SW 1271 (cell line): ENCODE measurements at places on chromosomes 11 and 22.

DNA sequence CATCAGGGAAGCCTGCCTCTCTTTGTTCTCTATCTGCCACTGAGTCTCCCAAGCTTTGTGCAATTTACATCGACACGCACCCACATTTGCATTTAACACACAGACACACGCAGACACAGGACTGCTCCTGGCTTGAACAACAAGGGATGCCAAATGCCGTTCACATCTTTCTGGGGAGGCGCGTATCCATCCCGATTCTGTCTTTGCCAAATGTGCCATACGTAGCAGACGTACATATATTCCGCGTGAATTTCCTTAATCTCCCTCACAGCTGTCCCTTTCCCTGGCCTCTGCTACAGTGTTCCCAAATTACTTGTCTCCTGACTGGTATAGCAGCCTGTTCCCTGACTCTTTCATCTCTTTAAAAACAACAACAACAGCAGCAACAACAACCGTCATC, 409.5 kb downstream of the MIAT start:
- DNase-seq, result no peak

DNA sequence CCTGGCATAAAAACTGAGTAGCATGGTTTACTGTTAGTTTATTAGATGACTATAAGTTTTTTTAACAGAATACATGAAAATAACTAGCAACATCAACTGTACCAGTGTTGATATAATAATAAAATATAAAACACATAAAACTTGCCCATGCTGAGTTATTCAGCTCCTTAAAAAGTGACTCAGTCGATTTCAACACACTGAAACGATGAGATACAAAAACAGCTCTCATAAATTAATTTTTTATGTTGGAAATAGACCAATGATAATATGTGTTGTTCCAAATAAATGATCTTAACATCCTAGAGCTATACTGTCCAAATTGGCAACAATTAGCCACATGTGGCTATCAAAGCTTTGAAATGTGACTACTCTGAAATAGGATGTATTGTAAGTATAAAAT, 15.9 kb downstream of the PDGFD start:
- no peak for DNase-seq

- no peak for DNase-seq
Observed at GRCh38 chr11:36051235-36052144, 107.6 kb downstream of the LDLRAD3 start.

GRCh38 chr22:23626286-23626975, 5.7 kb downstream of the DRICH1 start:
- no peak for DNase-seq

DNA sequence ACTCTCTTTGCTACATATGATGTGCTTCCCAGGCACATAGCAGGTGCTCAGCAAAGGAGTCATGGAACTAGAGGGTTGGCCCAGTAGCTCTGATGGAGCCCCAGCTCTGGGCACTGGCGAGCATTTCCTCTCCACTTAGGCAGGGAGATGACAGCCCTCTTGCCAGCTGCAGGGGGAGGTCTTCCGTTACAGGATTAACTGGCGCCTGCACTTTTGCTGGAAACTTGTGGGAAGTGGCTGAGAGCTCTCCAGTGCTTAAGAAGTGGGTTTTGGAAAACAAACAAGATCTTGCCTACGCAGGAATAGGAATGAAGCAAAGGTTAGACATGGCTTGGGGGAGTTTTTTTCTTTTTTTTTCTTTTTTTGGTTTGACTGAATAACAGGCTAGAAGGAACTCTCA, 75.5 kb downstream of the MICAL2 start:
- no peak for DNase-seq

GRCh38 chr22:33780531-33781136, 139.6 kb downstream of the LARGE1 start:
- DNase-seq, result no peak

GRCh38 chr11:84358034-84358433, 1071.9 kb upstream of the CCDC90B start:
- DNase-seq, result no peak

- no peak for DNase-seq
Observed at GRCh38 chr11:44988111-44988510, 37.4 kb upstream of the TP53I11 start.

DNA sequence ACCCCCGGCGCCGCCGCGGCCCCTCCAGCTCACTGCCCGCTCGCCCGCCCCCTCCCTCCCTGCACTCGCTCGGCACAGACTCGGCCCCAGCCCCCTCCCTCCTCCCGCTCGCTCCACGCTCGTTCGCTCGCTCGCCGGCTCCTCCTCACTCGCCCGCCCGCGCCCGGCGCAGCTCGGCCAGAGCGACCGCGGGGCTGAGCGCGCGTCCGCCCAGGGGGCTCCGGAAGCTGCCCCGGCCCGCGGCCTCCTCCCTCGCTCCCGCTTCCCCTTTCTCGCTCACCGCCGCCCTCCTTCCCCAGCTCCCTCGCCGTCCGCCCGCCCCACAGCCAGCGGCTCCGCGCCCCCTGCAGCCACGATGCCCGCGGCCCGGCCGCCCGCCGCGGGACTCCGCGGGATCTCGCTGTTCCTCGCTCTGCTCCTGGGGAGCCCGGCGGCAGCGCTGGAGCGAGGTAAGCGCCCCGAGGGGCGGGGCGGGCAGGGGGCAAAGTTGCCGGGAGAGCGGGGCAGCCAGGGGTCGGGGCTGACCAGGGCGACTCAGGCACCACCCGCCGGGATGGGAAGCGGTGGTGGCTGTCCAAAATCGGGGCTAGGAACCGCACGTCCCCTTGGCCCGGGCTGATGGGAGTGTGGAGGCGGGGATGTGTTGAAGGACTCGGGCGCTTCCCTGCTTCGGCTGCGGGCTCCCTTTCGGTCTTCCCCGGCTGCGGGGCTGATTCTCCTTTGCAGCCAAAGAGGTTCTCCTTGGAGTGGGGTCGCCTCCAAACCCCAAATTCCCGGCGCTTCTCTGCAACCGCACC, at the start of gene SEZ6L:
SEZ6L (plus strand) TSS at position 148 of the 797 bp plus-strand sequence; CDS start at position 356, 208 bp downstream.
- DNase-seq, result no peak

GRCh38 chr11:115892016-115892415, 387.8 kb upstream of the CADM1 start:
- DNase-seq, result no peak

DNA sequence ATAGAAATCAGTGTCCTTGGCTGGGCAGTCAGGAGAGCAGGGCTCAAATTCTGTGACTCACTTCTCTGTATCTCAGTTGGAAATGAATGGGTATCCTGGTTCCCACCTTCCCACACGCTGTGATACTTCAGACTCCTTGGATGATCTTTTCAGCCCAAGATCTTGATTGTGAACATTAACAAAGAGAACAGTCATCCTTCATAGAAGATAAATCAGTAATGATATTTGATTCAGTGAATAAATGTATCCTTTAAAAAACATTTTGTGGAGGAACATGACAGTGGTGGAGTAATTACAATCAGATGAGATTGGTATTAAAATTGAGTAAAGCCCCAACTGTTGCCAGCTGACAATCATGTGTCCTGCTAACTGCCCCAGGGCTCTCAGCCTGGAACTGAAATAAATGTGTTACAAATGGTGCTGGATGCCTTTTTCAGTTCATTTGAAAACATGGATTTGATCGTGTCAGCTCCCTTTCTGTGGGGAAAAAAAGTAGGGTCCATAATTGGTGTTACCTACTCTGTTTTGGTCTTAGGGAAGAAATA, 72.9 kb upstream of the OR5AN1 start:
- no peak for DNase-seq

DNA sequence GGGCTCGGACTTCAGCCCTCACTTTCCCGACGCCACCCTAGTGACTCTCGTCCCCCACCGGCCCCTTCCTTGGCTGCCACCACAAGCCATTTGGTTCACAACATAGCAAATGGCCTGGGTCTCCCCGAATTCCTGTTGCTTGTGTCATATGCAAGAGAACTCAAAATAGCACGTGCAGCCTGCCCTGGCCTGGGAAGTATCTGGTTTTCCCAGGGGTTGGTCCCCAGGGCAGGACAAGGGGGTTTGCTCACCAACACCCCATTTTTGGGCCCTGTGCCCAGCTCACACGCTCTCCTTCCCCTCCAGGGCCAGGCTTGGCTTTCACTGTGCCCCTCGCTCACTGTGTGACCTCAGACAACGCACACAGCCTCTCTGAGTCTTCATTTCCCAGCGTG, 12.8 kb upstream of the TPCN2 start:
- no peak for DNase-seq

DNA sequence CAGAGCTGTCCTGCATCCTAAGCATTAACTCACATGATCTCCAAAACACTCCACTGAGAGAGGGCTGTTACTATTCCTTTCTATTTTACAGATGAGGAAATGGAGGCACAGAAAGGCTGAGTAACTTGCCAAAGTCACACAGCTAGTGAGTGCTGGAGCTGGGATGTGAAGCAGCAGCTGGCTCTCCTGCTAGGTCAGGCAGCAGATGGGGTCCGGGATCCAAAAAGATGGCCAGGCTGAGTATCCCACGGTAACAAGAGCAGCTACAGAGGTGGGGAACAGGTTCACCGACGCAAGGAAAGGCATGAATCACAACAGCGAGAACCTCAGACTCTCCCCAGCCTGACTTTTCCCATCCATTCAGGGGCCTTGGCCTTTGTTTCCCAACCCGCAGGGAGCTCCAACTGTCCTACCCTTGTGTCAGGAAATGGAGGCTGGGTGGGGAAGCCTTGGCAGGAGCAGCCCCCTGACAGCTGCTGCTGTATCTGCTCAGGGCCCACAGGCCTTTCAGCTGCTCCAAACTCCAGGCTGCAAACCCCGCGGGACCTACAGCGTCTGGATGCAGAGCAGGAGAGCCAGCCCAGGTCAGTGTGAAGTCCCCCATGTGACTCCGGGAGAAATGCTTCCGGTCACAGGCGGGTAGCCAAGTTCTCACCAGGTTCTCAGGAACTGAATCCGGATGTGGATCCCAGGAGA, 29.5 kb downstream of the DKK3 start:
- DNase-seq, result peak; percentile 44

DNA sequence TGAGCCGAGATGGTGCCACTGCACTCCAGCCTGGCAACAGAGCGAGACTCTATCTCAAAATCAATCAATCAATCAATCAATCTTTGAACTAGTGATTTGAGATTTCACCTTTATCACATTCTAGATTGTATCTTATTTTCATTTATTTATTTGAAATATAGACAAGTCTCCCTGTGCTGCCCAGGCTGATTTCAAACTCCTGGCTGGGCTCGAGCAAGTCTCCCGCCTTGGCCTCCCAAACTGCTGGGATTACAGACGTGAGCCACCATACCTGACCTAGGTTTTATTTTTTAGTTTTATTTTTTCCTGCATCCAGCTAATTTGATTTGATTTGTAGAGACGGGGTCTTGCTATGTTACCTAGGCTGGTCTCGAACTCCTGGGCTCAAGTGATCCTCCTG, 17.1 kb downstream of the F2 start:
- no peak for DNase-seq

DNA sequence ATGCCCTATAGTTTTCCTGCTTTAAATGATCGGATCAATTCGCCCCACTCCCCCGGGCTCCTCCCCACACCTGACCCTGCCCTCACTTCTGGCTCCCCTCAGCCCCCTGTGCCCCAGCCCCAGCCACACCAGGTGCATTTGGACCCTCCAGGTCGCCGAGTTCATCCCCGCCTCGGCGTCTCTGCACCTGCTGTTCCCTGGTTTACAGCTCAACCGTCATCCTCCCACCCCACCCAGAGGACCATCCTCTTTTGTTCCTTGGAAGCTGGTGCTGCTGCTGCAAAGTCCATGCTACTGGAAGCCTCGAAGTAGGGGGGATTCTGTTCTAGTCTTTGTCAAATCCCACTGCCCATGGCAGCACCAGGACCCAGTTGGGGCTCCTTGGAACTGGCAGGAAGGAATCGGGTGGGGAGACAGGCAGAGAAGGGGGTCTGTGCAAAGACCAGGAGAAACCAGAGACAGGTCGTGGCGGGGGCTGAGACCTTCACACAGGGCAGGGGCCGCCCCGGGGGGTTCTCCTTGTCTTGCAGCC, 4.5 kb upstream of the MUC5B start:
- no peak for DNase-seq

GRCh38 chr11:79296141-79296540, 144.7 kb downstream of the TENM4 start:
- no peak for DNase-seq

GRCh38 chr11:48074425-48075181, 94.2 kb downstream of the PTPRJ start:
- no peak for DNase-seq

DNA sequence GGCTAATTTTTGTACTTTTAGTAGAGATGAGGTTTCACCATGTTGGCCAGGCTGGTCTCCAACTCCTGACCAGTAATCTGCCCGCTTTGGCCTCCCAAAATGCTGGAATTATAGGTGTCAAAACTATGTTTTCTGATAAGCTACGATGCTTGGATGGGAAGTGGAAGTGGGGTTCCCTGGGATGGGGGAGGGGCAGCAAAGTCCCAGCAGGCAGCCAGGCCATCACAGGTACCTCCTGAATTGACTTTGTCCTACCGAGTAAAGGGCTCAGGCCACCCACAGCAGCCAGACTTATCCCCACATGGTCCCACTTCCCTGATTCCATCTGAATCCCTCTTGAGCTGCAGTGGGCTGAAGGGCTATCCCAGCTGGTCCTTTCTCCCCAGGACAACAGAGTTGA, 6.9 kb downstream of the FTH1 start:
- DNase-seq, result no peak

- DNase-seq, result no peak
Observed at GRCh38 chr11:120704256-120704750, 192.8 kb downstream of the GRIK4 start.

DNA sequence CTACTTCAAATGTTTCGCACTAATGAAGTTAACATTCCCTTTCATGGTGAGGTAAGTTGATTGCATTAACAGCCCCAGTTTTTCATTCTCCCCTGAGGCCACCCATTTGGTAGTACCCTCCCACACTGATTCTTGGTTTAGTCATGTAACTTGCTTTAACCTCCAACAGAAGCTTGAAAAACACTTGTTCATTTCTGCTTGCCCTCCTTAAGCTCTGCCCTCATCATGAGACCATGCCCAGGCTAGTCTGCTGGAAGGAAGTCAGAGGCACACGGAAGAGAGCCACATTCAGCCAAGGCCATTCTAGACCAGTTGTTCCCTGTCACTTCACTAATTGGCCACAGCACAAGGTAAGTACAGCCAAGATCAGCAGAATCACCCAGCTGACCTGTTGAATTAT, 50.7 kb upstream of the CD44 start:
- no peak for DNase-seq

DNA sequence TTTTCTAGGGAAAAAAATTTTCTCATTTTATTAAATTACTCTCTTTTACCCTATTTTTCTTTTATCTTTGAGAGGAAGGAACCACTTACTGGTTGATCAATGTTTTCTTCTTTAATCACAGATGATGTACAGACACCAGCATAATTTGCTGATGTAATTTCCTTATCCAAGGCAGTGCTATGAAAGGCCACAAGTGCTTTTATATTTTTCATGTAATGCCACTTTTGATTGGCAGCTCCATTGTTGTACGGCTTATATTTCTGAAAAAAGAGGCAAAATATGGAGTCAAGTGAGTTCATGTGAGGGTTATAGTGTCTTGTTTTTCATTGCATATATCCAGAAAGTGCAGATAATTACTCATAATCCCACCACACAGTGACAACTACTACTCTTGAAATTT, 322.7 kb upstream of the MPPED2 start:
- DNase-seq, result no peak

DNA sequence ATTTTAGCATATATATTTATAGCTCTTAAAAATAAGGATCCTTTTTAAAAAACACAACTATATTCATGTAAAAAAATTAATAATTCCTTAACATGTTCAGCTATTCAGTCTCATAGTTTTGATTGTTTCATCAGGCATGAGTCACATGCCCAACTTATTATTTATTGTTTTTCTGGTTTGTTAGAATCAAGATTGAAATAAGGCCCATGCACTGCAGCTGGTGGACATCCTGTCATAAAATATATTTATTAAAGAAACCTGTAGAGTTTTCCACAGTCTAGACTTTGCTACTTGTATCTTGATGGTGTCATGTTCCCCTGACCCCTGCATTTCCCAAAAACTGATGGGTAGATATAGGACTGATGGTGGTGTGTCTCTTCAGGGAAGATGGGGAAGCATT, 77.4 kb downstream of the PARVA start:
- no peak for DNase-seq
